Osteoblast (primary cell): ENCODE measurements at places on chromosomes 3 and 15. TPM values are rescaled to one million over a fixed set of nuclear protein-coding genes. Genes with fewer than 3 reads are reported as not detected.

Gene GHSR
- total RNA-seq, result not detected in 2 replicates

Gene DTWD1
- total RNA-seq, result 37.6 and 39.2 TPM in 2 replicates

Gene KBTBD12
- not detected in 2 replicates for total RNA-seq

Gene CCRL2
- 0.72 and 0.88 TPM in 2 replicates for total RNA-seq

Gene ARGFX
- total RNA-seq, result not detected in 2 replicates

Gene LOXL1
- total RNA-seq, result 246 and 264 TPM in 2 replicates

Gene MCF2L2
- under 0.01 TPM in 2 replicates for total RNA-seq

Gene SEMA3F
- total RNA-seq, result 5.1 and 16.5 TPM in 2 replicates

Gene CFAP100
- total RNA-seq, result not detected in 2 replicates

Gene PROK2
- total RNA-seq, result not detected in 2 replicates

Gene LYZL4
- total RNA-seq, result not detected in 2 replicates

Gene LPP
- 73.4 and 77.4 TPM in 2 replicates for total RNA-seq

Gene CCDC54
- total RNA-seq, result not detected in 2 replicates

Gene DGKG
- 2.5 and 2.9 TPM in 2 replicates for total RNA-seq

Gene PARP9
- total RNA-seq, result 29.2 and 33.3 TPM in 2 replicates

Gene SLC35G2
- 8.0 and 9.7 TPM in 2 replicates for total RNA-seq
